ENCODE measurements at places on chromosomes 6 and 20. TPM values are rescaled to one million over a fixed set of nuclear protein-coding genes. Genes with fewer than 3 reads are reported as not detected.
A peak's percentile ranks its signal among the peaks of the same experiment; 100 is the strongest.

PLEKHG1 gene
- total RNA-seq: 5.4 TPM

GRCh38 chr6:128327890-128328289, 192.5 kb downstream of the PTPRK start:
- peak; percentile 53 for DNase-seq

- DNase-seq: no peak
Observed at GRCh38 chr6:44642349-44642748, 254.8 kb downstream of the CDC5L start.

GRCh38 chr6:139973669-139974344, 599.4 kb upstream of the CITED2 start:
- DNase-seq: peak; percentile 96

ZFP57 gene
- not detected for total RNA-seq

GRCh38 chr6:1527073-1527457, 82.7 kb upstream of the FOXC1 start:
- DNase-seq: peak; percentile 64

DDO gene
- 8.7 TPM for total RNA-seq

DNA sequence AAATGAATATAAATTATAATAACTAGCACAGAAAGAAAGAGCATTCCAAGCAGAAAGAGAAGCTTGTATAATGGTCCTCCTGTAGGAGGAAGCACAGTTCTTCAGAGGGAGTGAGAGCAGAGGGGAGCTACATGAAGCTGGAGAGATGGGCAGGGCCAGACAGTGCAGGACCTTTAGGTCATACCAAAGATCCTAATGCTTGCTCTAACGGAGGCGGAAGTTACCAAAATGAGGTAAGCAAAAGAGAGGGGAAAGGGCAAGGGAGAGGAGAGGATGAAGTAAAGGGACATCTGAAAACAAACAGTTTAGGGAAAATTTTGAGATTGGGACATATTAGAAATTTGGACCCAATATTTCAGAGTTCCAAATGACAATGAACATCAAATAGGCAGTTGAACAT, 50.2 kb downstream of the HBS1L start:
- no peak for DNase-seq

TAGAP gene
- total RNA-seq: not detected

DNA sequence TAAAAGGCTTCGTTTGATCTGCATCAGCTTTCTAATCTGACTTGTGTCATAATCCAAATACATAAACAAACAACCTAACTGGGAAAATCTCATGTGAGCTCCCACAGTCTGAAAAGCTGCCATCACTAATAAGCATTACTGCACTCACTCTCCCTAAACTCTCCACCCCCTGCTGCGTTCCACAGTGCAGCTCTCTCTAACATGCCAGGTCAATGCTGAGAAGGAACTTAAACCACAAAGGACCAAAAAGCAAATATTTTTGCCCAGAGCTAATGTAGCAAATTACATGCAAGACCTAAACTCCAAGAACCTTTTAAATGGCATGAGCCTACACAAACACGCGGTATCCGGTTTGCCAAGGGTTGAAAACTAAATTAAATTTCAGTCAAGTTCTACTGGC, 542.3 kb upstream of the JARID2 start:
- peak; percentile 95 for DNase-seq

DNA sequence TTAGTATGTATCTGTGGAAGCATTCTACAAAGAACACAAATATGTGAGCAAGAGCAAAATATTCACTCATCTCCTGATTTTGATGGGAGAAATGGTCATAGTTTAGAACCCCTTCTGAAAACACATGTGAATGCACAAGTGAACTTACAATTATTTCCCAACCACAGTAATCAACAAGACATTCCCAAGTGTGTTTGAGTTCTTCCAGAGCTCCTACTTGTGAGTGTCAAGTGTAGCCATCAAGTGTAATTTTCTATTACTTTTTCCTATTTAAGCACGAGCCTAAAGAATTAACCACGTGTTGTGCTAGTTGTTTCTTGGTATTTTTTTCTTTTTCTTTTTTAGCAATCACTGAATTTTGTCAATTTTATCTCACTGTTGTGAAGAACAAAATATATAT, 402.3 kb downstream of the NKAIN2 start:
- no peak for DNase-seq

- no peak for DNase-seq
Observed at GRCh38 chr20:63527184-63527583, 6.6 kb downstream of the PPDPF start.

GRCh38 chr6:116726947-116727346, 38.6 kb downstream of the FAM162B start:
- DNase-seq: no peak
